ENCODE measurements at places on chromosomes 13 and 19. TPM values are rescaled to one million over a fixed set of nuclear protein-coding genes. Genes with fewer than 3 reads are reported as not detected.

DNA sequence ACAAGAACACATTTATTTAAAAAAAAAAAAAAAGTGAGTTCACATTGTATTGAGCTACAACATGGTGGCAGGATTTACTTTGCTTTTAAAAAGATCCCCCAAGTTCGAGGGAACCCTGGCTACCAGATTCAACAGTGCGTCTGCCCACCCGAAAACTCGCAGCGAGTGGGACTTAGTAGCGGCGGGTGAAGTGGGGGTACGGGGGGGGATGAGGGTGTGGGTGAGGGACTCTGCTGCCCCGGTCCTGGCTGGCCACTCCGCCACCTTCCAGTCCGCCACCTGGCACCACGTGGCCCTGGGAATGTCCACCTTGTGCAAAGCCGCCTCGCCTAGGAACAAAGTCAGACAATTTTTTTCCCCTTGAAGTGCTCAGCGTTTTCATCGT, 19.3 kb upstream of the TINCR start:
- H3K4me3 ChIP-seq, result no peak overlapping the region
- peak overlapping the region; percentile 71 for H3K27ac ChIP-seq
- H3K27me3 ChIP-seq, result no peaks in the 10 kb centered on the region
- DNase-seq, result no peak
- no peaks in the 10 kb centered on the region for H3K36me3 ChIP-seq

DNA sequence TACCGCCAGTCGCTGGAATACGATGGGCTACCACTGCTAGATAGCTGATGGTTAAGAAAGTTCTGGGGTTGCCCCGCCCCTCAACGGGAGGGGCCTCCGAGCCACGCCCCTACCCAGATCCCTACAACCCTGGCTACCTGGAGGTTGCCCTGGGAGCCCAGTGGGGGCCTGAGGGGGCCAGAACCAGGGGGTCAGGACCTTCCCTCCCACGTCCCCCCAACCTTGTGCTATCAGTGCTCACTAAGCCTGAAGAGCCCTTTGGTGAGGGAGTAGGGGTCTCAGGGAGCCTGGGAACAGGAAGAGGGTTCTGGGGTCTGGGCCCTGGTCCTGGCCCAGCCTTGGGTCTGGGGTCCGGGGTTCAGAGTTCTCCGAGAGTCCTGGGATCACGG, 8.9 kb downstream of the OCEL1 start:
- H3K36me3 ChIP-seq, result no peaks in the 10 kb centered on the region
- H3K27me3 ChIP-seq, result no peaks in the 10 kb centered on the region
- peak; percentile 46 for DNase-seq
- H3K4me3 ChIP-seq, result peak overlapping the region; percentile 85
- peaks cover 13% of the 10 kb centered on the region for H3K4me1 ChIP-seq
- H3K27ac ChIP-seq, result no peak overlapping the region

DNA sequence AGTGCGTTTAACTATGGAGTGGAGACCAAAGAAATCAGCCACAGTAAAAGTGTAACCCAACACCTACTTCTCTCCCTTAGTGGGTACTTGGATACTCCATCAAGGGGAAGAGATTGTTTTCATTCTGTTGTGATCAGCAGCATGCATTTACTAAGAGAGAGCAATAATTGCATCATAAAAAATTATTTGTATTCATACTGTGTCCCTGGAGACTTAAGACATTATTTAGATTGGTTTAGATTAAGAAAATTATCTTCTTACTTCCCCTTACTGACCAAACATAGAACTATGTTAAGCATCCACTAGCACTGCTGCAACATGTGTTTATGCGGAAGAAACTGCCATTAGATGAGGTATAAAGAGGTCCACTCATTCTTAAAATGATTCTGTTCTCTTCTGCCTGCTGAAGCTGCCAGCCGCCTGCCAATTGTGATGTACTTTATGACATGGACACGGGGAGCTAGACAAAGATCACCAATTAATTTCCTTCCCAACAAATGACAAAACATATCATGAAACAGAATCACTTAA, 738.5 kb downstream of the DIAPH3 start:
- H3K4me3 ChIP-seq, result no peak overlapping the region
- no peak for DNase-seq
- H3K27me3 ChIP-seq, result peaks cover 16% of the 10 kb centered on the region
- H3K4me1 ChIP-seq, result no peaks in the 10 kb centered on the region

CRLF1 gene
- not detected for total RNA-seq

- H3K36me3 ChIP-seq, result peaks cover 12% of the 10 kb centered on the region
- peaks cover under 1% of the 10 kb centered on the region for H3K27me3 ChIP-seq
- H3K4me1 ChIP-seq, result peaks cover 21% of the 10 kb centered on the region
Measured at GRCh38 chr19:38375748-38376147, 1.4 kb downstream of the PSMD8 start.

- H3K27me3 ChIP-seq, result no peaks in the 10 kb centered on the region
- no peak for DNase-seq
- no peak overlapping the region for H3K4me3 ChIP-seq
- H3K4me1 ChIP-seq, result peaks cover 5% of the 10 kb centered on the region
Measured at GRCh38 chr13:40682449-40683240, 16.2 kb upstream of the FOXO1 start.

KRTDAP gene
- not detected for total RNA-seq

ZNF628 gene
- 25.5 TPM for total RNA-seq

DNA sequence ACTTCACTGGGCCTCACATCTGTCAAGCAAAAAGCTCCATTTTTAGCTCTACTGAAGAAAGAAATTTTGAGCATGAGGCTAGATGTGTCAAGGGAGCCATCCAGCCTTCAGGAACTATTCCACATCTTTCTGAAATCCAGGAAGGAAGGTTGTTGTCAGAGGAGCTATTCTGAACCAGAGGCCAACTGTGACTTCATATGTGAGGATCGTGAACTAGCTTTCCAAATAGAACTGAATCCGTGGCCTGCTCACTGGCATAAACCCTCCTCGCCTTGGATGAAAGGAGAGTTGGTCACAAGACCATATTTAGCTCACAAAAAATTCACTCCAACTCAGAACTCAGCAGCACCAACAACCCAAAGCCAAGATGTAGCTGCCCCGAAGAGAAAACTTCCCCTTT, 195.8 kb downstream of the FOXO1 start:
- no peak overlapping the region for H3K4me3 ChIP-seq
- no peaks in the 10 kb centered on the region for H3K27me3 ChIP-seq
- DNase-seq, result no peak
- H3K36me3 ChIP-seq, result no peaks in the 10 kb centered on the region

DNA sequence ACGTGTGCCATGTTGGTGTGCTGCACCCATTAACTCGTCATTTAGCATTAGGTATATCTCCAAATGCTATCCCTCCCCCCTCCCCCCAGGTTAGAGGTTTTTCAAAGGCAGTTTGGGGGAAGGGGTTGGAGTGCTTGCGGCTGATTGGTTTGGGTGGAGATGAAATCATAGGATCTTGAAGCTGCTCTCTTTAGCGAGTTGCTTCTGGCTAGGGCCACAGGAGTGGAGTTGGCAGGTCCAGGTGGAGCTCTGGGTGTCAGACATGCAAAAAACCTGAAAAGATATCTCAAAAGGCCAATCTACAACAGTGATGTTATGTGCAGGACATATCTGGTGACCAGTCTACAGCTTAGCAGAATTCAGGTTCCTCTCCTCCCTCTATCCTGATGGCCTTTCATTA, 32.6 kb upstream of the CXCL17 start:
- H3K4me3 ChIP-seq, result no peak overlapping the region
- H3K36me3 ChIP-seq, result no peaks in the 10 kb centered on the region
- DNase-seq, result no peak
- H3K4me1 ChIP-seq, result peaks cover 6% of the 10 kb centered on the region
- no peak overlapping the region for H3K27ac ChIP-seq
- no peaks in the 10 kb centered on the region for H3K27me3 ChIP-seq
